ENCODE measurements at places on chromosomes 1 and 21.
A peak's percentile ranks its signal among the peaks of the same experiment; 100 is the strongest.

DNA sequence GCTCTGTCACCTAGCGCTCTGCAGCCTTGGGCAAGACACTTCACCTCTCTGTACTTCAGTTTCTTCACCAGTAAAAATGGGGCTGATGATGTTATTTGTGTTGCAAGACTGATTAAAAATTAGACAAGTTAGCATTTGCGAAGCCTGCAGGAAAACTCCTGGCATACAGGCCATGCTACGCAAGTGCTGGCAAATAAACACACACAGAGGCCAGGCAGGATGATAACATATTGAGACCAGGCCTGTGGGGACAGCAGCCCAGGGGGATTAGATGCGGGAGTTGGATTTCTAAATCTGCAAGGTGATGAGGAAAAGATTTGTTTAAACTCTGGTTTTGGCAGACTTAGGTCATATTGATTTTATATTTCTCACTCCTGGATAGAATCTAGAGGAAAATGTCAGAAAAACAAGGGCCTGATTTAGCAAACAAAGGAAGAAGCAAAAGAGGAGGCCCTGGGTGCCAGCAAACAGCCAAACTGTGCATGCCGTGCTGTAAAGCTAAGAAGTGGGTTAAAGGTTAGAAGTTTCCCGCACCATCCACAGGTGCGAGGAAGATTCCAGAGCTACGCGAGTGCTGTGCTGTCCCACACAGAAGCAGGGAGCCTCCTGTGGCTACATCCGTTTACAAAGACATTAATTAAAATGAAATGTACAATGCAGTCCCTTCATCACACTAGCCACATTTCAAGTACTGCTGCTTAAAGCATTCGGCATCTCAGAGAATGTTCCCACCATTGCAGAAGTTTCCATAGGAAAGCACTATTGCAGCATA is 532.2 kb downstream of the NPHP4 start:
- DNase-seq = no peak

DNA sequence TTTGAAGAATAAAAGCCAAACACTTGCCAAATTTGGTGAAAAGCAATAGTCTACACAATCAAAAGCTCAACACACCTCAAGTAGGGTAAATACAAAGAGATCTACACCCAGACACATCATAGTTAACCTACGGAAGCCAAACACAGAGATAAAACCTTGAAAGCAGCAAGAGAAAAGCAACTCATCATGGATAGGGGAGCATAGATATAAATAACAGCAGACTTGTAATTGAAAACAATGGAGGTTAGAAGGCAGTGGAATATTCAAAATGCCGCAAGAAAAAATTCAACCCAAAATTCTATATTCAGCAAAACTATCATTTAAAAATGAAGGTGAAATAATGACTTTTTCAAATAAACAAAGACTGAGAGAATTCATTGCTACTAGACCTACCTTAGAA is 105.1 kb downstream of the ITSN1 start:
- DNase-seq = no peak

DNA sequence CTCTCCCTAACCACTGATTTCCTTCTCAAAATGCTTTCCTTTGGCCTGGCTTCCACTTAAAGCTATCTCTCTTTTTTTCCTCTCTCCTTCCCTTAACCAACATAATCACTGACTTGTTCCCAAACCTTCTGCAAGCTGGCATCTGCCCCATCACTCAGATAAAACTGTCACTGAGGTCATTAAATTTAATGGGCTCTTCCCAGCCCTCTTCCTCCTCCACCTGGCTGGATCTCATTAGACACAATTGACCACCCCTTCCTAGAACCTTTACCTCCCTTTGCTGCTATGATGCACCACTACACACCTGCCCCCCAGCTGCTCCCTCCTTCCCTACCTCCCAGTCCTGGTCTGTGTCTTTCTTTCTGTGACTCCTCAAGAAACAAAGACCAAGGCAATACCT is 44.0 kb upstream of the GJB5 start:
- DNase-seq = no peak

- no peak for DNase-seq
Measured at GRCh38 chr1:235206533-235207208, 45.6 kb upstream of the RBM34 start.

- no peak for DNase-seq
Measured at GRCh38 chr1:156663178-156663577, 14.0 kb downstream of the NES start.

DNA sequence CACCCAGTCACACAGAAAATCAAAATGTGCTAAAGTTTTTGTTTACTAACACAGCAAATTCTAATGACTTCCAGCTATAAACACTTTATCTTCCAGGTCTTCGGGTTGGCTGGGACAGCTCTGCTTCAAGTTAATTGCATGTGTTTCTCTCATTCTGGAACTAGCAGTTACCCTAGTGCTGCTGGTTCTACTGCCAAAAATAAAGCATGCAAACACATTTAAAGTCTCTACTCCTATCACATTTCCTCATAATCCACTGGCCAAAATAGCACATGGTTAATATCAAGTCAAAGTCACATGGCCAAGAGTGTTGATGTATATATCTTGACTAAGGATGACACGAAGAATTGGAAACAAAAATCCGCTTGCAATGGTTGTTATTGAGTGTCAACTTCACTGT is 973.1 kb upstream of the ADGRL2 start:
- no peak for DNase-seq

DNA sequence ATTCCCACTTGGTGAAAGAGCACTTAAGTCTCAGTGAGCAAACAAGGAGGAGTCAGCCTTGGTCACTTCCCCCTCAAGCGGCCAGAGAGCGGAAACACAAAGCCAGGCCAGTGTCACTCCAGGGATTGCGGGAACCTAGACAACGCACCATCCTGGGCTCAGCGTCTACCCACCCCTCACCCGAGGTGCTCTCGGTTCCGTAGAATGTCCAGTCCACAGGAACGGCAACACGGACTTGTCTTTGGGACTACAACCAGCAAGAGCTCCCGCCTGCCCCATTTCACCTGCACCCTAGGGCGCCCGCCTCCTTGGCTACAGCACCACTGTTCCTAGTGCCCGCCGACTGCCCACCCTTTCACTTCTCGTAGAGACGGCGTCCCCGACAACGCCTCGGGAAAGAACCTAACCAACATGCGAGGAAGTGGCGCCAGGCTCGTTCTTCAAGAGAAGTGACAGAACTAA is 509 bp downstream of the GDAP2 start:
- DNase-seq = peak; percentile 79

DNA sequence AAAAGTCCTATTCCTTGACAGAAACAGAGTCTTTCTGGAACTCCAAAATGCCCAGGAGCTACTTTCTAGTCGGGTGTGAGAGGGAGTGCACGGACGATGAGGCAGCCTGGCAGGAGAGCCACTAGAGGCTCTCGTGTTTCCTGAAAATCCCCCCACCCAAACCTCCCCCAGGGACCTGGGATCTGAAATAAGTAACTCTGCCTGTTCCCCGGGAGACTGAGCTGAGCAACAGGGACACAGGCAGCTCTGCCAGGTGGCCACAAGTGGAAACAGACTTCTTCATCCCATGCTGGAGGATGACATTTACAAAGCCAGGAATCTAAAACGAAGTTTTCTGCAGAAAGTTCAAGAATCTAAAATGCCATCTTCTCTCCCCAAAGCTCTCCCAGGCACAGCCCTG is 77.1 kb downstream of the ITPKB start:
- DNase-seq = no peak

GRCh38 chr1:18322368-18323032 is 158.2 kb upstream of the KLHDC7A start:
- DNase-seq = no peak

DNA sequence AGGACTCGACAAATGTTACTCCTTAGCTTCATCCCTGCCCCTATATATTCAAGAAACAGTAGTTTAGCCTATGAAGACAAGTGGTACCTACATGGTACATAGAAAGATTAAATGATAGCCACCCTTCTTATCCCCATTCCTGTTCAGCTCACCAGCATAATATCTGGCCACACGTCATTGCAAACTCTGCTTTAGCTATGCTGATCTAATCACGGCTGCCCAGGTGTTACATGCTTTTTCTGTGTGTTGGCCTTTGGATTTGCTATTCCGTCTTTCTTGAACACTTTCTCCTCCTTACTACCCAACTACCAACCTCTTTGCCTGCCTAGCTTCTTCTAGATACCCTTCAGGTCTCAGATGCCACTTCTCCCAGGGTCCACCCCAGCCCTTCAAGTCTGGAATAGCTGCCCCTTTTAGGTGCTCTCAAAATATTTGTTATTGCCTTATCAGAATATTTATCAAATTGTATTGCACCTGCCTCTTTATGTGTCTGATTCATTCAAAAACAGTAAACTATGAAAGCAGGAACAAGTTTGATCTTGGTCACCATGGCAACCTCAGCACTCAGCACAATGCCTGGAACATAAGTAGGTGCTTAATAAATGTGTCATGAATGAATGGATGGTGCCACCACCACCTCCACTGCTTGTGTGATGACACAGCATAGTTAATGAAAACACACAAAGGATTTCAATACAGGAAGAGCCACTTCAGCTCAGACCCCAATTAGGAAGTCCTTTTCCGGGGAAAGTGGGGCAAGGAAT is 11.4 kb upstream of the DNASE2B start:
- no peak for DNase-seq

GRCh38 chr1:246761396-246761795 is 37.2 kb downstream of the SCCPDH start:
- no peak for DNase-seq

DNA sequence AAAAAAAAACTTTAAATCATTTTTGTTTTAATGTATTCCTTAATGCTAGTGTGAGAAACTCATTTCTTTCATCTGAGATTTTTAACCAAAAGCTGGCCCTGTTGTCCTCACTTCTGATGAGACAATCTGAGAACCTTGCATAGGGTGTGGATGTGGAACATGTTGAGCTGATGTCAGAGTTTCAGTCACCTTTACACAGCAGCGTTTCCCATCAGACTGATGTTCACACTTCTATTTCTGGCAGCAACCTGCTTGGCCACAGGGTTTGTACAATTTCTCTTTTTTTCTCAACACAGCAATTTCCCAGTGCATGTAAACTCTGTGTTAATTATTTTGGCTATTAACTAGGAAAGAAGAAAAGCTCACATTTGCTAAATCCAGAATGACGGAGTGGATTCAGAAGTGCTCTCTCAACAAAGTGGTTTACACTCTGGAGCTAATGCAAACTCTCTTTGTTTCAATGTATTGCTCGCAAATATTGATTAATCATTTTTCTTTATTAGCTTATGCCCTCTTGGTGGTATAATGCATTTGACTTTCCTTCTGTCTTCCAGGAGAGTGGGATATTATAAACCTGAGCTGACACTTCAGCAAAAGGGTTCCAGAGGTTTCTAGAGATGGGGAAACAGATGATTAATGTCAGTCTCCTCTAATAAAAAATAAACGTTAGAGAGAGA is 70.5 kb upstream of the HSPA13 start:
- DNase-seq = no peak

- DNase-seq = peak; percentile 92
Measured at GRCh38 chr1:241640149-241640866, at the start of the genes CHML and OPN3. CHML (minus strand) TSS chr1:241640369; CDS start chr1:241635766, 4,603 bp downstream. OPN3 (minus strand) TSS chr1:241640369; CDS start chr1:241640254, 115 bp downstream.

GRCh38 chr1:38308780-38309179 is 262.2 kb upstream of the POU3F1 start:
- DNase-seq = no peak

GRCh38 chr1:153638261-153638660 is 4.4 kb downstream of the CHTOP start:
- DNase-seq = no peak

DNA sequence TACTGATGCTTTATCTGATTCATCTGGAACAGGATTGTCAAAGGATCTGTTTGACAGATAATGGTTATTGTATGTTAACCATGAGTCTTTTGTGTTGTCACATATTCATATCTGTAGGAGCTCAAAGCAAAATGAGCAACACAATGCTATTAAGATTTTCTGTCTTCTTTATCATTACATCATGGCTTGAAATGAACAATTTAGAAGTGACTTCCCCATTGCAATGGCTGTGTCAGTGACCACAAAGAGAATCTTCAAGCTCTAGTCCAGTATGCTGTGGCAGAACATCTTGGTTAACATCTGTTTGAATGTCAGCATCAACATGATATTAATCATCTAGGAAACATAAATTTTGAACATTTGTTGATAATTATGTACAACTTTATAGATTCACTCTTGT is 1148.5 kb downstream of the PLA2G4A start:
- DNase-seq = no peak

DNA sequence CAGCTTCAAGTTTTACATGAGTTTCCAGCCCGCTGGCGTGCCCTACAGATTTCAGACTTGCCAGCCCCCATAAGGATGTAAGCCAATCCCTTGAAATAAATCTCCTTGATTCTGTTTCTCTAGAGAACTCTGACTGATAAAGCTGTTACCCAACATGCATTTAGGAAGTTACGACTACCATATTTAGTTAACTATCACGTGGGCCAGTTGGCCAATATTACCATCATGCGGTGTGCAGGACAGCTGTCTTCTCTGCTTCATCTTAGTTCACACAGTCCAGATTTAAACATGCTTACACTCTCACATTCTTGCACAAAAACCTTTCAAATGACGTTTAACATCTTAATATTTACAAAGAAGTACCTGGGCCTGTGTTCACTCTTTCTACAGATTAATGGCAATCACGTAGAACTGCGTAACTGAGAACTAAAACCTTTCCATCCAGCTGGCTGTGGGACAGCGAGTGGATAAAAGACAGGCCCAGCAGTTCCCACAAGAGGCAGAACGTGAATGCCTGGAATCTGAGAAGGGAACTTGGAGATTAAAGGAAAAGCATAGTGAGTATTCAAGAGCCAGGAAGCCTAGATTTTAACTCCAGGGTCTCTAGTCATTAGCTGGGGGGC is 20.8 kb downstream of the FAM177B start:
- DNase-seq = peak; percentile 17

DNA sequence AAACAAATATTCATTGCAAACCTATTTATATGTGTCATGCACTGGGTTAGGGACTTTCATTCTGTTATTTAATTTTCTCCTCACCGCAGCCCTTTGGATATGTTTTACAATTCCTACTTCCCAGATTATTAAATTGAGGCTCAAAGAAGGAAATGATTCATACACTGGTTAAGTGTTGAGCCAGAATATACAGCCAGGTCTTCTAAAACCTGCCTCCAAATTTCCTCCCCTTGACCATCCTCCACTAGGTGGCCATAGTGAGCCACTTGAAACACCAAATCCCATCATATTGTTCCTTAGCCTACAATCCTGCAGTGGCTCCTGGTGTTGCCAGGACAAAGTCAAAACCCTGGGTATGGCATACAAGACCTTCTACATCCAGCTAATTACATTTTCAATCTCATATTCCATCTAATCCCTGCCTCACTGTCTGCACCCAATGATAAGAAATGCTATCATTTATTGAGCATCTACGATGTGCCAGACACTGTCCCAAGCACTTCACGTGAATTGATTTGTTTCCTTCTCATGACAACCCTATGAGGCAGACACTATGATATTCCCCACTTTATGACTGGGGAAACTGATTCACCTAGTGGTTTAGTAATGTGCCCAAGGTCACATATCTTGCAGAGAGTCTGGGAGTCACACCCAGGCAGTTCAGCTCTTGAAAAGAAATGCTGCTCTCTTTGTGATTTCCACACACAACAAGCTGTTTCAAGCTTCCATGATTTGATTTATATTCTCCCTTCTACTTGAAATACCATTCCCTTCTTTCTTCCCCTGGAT is 23.6 kb upstream of the KIRREL1 start:
- peak; percentile 22 for DNase-seq

GRCh38 chr1:64110924-64111777 is 92.3 kb upstream of the UBE2U start:
- DNase-seq = no peak

- DNase-seq = no peak
Measured at GRCh38 chr1:33893147-33893830, 29.4 kb downstream of the HMGB4 start.

Data from inflammatory macrophage treated with lipopolysaccharide for 4 hours (primary cell).